Activated CD4-positive, alpha-beta T cell treated with anti-CD3 and anti-CD28 coated beads for 4 hours (primary cell): ENCODE measurements at places on chromosomes 2 and 18.

GRCh38 chr2:240888130-240888889 is 7.6 kb downstream of the MAB21L4 start:
- no peak for DNase-seq

DNA sequence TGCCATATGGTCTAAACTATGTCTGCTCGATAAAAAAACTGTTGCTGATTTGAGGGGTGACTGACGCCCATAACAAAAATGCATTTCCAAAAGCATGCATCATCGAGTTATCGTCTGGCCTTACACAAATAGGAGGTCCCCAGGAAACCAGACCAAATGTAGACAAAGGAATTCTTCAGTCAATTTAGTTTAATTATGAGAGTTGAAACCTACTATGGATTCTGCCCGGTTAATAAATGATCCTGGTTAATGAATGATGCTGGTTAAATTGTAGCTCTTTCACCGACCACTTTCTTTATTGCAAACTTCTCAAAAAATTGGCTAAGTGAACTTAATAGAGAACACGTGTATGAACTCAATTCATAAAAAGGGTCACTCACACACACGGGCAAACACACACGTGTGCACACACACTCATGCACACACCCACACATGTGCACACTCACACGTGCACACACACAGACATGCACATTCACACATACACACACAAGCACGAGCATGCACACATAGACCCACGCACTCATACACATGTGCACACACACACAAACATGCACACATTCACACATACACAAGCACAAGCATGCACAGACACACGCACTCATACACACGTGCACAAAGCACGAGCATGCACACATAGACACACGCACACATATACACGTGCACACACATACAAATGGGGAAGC is 59.0 kb upstream of the SALL3 start:
- no peak for DNase-seq

DNA sequence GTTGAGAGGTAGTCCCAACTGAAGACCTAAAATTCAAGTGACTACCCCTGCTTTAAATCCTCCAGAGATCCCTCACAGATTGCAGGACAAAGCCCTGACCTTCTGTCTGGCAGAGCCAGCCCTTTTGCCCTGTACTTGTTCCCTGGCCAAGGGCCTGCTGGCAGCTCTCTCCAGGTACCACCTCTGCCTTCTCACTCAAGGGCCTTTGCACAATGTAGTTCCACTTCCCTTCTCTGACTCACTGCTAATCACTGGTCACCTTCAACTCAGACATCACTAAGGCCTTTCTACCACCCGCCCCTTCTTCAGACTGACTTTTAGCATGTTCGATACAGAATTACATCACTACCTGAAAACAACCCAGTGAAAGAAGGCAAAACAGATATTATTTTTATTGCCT is 411.0 kb downstream of the TMEM182 start:
- no peak for DNase-seq

DNA sequence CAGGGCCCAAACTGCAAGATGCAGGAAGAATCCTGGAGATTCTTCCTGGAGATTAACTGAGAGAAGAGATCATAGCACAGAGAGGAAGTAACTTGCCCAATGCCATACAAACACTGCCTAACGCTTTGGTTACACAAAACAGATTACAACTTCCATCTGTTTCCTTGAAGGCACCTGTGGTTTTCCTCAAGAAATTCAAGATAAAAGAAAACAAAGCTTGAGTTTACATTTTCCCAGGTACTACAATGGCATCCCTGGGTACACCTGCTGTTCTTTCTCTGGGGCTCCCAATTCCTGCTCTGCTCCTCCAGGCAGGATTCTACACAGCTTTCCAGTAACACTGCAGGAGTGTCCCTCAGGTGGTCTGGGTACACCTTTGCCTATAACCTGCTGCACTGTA is 781.9 kb upstream of the ID2 start:
- no peak for DNase-seq

- DNase-seq = no peak
These were observed 168.9 kb upstream of the SERPINE2 start for GRCh38 chr2:224208007-224208406.

DNA sequence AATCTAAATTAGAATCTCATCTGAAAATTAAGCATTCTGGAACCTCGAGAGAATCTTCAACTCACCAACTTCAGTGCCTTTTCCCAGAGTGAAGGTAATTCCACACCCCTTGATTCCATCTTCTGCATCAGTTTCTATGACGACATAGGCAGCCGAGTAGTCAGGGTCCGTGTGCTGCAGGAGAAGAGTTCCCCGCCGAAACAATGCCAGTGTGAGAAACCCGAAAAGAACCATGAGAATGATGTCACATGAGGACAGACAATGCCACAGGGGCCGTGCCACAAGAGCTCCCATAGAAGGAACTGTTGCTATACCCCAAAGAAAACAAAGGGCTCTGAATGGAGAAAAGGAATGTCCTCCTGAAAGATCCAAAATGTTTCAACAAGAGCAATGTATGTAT is 6.0 kb downstream of the ENOSF1 start:
- no peak for DNase-seq

GRCh38 chr18:3029215-3029952 is 16.4 kb upstream of the LPIN2 start:
- DNase-seq = no peak

DNA sequence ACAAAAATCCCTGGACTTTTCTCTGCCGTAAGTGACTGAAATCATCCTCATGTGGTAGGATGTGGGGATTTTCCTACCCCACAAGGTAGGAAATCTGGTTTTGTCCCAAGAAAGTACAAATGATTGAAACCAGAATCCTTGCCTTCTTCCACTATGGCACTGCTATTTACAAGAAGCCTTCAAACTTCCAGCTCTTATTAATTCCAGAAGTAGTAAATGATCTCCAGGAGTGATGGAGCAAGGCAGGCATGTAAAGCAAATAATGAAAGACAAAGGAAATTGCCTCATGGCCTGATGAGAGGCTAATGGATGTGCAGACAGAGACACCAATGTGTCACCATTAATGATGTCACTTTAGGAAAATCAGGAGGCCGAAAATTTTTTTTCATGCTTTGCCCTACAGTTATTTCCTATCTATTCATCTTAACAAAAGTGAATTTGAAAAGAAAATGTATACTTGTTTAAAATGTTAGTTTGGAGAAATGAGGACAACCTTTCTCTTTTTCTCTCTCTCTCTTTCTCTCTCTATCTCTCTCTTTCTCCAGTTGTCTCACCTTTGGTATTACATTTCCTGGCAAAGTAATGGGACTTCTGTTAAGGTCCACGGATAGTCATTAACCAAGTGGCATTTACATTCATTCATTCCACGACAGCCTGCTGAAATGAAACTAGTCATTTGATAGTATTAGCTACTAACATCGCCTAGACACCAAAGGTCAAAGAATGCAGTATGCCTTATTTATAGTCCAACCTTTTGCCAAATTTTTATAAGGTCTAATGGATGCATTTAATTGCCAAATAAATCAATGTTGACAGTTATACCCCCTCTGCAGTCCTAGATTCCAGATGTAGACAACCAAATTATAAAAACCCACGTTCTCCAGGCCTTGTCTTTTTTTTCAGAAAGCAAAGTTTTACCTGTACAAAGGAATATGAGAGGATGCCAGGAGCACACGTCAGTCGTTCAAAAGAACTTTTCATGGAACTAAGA is 5.0 kb upstream of the EVA1A start:
- no peak for DNase-seq

- no peak for DNase-seq
These were observed 44.1 kb upstream of the EPAS1 start for GRCh38 chr2:46252891-46253659.

DNA sequence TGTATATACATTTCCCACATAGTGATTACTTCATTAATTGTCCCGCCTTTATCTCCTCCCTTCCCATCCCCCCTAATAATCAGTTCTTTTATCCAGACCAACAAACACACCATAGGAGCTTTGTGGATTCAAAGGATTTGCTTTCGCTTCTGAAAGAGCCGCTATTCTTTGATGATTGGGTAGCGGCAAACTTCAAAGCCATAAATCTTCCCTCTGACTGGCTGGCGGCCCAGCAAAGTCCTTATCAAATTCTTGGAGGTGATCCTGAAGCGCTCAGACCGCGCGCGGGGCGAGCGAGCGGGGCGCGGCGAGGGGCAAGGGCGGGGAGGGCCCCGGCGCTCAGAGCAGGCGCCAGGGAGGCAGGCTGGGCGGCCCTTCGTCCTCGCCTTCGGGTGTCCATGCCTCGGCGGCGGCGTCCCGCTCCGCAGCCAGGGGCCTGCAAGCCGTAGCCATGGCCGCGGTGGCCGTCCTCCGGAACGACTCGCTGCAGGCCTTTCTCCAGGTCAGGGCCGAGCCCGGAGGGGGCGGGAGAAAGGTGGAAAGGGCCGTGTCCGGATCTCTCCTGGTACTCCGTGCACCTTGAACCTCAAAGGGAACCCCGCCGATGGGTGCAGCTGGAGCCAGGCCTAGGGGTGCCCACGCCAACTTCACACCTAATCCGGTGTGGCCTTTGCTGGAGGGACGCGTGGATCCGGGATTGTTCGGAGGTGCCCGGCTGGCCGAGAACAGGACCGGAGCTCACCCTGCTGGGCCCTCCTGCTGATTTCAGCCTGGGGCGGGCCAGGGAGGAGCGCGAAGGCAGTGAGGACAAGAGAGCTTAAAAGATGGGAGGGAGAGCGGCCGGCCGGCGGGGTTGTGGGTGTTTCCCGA is at the start of gene SP5:
Gene SP5 (plus strand): TSS at position 276 of the 870 bp plus-strand sequence. CDS start 176 bp downstream, at position 452.
- peak; percentile 26 for DNase-seq

GRCh38 chr2:130987519-130988425 is 105.5 kb downstream of the FAM168B start:
- DNase-seq = no peak

DNA sequence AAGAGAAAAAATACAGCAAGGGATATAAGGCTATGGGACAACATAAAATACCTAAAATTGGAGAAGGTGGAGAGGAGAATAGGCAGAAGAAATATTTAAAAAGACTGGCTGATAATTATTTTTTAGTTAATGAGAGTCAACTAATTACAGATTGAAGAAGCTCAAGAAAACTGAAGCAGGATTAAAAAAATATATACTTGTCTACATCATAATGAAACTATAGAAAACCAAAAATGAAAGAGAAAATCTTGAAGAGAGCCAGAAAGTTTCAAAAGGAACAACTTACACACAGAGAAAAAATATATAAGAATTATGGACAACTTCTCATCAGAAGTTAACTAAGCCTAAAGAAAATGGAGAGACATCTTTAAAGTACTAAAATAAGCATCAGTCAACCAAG is 62.9 kb upstream of the APCDD1 start:
- no peak for DNase-seq

- DNase-seq = no peak
These were observed 481.9 kb downstream of the CDH2 start for GRCh38 chr18:27695052-27695451.

GRCh38 chr2:10914272-10914693 is 2.5 kb downstream of the KCNF1 start:
- no peak for DNase-seq

GRCh38 chr18:58087928-58088690 is 44.1 kb downstream of the NEDD4L start:
- DNase-seq = no peak

DNA sequence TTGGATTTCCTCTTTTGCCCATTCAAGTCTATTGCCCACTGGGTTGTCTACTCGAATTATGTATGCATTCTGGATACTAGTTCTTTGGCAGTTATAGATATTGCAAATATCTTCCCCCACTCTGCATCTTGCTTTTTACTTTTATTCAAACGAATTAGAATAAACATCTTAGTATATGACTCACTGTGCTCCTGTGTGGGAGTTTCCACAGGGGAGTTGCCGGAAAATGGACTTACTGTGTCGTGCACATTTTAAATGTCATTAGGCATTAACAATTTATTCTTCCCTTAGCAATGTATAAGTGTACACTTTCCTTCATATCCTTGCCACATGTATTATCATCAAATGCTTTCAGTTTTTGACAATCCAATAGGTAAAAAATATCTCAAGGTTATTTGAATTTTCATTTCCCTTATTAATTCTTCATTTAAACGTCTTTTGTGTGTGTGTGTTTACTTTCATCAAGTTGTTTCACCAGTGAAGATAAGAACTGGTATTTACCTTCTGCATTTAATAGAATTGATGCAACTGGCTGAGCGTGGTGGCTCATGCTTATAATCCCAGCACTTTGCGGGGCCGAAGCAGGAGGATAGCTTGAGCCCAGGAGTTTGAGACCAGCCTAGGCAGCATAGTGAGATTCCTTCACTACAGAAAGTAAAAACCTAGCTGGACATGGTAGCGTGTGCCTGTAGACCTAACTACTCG is 4.6 kb upstream of the UGT1A5 start:
- no peak for DNase-seq

DNA sequence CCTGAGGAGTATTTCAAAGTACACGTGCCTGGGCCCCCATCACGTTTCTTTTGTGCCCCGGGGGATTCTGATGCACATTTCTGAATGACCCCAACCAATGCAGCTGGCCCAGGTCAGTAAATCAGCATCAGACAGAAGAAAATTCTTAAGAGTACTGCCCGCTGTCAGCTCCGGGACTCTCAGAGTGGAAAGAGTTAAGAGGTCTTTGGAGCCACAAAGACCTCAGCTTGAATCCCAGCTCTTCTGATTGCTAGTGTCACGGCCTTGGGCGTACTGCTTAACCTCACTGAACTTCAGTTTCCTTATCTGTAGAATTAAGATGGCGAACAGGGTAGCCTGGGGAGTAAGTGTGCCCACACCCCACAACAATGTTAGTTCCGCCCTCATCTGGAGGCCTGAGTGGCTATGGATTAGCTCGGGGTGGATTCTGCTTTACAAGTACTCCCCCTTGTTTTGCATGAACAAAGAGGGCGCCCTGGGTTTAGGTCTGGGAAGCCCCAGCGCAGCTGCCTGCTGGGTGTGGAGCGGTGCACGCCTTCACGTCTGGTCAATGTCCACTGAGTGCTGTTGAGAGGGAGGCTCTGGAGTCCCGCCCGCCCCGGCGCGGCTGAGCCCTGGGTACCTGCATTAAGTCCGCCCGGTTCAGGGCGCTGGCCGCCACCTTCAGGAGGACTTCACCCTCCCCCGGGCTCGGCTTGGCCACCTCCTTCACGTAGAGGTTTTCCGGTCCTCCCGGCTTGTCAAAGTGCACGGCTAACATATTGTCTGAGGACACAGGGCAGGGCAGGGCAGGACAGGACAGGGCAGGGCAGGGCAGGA is 858 bp downstream of the TP53I3 start:
- no peak for DNase-seq

- no peak for DNase-seq
These were observed 207.2 kb downstream of the ETAA1 start for GRCh38 chr2:67604360-67604759.

DNA sequence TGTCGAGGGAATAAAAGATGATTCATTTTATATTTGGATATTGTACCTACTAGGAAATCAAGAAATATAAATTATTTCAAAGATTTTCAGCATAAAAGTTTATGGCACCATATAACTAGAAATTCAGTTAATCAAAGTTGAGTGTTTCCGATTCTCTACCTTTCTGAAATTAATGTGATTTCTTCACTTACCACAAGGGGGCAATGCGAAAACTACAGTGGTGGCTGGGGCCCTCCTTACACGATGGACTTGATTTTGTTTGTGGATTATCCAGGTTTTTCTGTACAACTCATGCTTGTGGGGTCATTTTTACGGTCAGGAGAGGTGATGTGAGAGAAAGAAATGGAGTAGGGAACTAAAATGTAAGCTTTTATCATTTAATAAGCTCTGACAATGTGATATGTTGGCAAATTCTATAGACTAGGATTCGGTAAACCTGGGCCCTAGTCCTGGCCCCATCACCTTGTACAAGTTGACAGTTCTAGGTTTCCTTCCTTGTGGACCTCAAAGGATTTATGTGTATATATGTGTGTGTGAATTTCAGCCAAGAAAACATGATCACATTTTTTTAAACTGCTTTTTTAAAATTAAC is 47.6 kb downstream of the G6PC2 start:
- DNase-seq = peak; percentile 5
